NCI-H774 (cell line): ENCODE measurements at places on chromosomes 7 and 10.

GRCh38 chr7:99472561-99473314, at the start of gene ZNF789:
ZNF789 (plus strand) TSS chr7:99472890; CDS start chr7:99476457, 3,567 bp downstream.
- DNase-seq = peak; percentile 96

- DNase-seq = no peak
Measured at GRCh38 chr10:132783165-132783939, 2.6 kb downstream of the NKX6-2 start.

DNA sequence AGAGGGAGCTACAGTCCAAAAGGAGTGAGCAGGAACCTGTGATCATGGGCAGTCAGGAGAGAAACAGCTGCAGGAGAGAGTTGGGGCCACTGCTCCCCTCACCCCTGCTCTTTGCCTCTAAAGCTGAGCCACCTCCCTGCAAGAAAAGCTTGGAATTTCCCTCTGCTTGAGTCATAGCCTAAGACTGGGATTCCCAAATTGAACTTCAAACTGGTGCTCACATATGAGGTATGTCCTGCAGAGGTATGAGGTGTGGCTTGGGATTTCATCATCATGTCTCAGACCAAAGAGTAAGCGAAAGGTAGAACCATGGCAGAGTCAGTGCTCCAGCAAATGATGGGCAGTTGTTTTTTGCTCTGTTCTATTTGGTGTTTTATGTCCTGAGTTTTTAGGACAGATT, 237.1 kb upstream of the NRP1 start:
- DNase-seq = no peak

DNA sequence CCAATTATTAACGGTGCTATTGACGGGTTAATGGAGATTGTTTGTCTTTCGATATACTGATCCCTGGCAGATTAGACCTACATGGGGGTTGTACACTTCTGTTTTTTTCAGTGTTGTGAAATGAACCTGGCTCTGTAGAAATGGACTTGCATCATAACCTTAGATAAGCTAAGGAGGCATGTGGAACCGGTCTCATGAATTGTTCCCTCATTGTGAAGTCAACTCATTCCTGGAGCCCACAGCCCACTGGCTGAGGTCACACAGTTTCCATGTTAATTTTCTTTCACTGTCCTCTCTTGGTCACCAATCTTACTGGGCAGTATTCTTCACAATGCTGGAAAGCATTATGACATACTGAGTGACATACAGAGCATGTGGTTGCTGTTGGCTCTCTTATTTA, 202.8 kb downstream of the BMPER start:
- DNase-seq = no peak

GRCh38 chr7:131231381-131232220, 96.1 kb upstream of the MKLN1 start:
- no peak for DNase-seq

DNA sequence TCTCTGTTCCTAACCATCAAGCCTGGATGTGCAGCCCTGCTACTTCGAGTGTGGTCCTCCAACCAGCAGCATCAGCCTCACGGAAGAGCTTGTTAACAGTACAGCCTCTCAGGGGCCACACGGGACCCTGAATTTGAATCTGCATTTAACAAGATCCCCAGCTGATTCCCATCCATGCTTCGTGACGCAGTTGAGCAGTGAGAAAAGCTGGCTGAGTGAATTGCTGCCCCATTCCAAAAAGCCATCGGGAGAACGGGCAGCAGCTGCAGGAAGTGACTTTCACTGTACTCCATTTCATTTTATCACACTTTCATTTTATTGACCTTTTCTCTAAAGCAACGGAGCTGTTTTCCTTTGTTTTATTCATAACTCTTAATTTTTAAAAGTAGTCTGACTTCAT, 22.5 kb downstream of the FAM171A1 start:
- peak; percentile 22 for DNase-seq

DNA sequence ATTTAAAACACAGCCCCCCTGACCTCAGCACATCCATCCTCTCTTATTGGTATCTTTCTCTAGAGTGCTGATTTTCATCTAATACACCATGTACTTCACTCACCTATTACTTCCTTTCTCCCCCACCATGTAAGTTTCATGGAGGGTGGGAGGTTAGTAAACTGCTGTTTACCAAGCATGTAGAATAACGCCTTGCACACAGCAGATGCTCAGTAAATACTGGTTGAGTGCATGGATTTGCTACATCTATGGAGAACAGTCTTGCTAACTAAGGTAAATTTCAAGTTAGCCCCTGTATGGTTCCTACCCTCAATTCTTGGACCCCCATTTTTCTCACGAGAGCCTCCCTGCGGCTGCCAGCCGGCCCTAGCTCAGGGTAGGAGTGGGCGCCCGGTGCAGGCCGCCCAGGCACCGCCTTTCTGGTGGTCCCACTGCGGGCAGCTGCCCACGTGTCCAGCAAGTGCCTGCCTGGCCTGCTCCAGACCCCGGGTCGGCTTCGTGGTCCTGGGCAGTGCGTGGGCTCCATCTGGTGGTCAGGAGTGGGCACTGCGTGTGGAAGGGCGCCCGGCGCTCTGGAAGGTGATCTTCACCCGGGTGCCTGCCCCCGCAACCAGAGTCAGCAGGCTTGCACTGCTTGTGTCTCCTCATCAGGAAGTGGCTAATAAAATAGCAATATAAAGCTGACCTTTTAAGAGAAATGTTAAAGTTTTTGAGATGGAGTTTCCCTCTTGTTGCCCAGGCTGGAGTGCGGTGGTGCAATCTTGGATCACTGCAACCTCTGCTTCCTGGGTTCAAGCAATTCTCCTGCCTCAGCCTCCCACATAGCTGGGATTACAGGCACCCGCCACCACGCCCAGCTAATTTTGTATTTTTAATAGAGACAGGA, 63.4 kb upstream of the DNAJB6 start:
- DNase-seq = peak; percentile 32

GRCh38 chr7:24836084-24836483, 78.8 kb upstream of the GSDME start:
- no peak for DNase-seq

DNA sequence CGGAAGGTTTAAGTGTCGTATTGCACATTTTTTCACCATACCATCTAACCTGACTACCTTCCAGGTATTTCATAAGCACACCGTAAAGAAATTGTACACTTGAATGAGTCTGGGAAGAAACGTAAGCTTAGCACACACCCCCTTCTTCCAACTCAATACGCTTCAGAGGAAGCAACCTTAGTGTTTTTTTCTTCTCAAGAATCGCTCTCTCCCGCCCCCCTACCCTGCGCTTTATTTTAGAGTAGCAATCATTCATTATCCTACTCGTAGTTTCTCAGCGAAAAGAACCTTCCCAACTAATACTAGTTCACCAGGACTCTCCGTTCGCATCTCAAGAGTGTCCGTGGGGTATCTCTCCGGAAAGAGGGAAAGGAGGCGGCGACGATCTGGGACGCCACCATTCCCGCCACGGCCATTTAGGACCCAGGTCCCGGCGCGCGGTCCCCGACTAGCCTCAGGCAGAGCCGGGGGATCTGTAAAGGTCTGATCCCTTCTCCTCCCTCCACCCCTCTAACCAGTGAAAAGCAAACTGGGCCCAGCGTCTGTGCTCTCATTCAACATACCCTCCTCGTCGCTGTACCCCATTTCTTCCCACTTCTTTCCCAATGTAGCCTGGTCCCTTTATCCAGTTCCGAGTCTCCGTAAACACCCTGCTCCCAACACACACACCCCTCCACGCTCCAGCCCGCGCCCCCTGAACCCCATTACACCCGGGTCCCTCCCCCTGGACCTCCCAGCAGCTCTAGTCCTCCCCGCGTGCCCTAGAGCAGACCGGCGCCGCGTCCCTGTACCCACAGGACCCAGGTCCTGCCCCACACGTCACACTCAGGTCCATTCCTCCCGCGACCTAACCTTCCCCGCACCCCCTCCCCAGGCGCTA, 16.0 kb downstream of the MYOZ1 start:
- no peak for DNase-seq

GRCh38 chr7:125279961-125280360, 350.3 kb upstream of the POT1 start:
- DNase-seq = no peak

DNA sequence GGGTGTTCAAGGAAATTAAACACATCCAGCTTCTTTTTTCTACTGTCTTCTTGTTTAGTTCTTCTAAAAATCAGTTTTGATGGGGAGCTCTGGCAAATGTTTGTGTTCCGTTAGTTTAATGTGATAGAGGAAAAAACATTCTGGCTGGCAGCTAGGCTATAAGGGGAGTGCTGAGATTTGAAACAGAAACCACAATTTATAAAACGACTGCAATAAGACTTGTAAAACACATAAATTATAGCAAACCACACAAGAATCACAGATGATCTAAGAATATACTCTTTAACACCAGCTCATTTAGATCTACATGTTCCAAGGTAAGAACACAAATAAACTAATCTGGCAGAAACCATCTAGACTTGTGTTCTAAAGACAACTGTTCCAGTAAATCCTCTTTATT, 425.5 kb downstream of the CNTNAP2 start:
- DNase-seq = no peak

GRCh38 chr10:71771821-71772617, 1.3 kb downstream of the VSIR start:
- DNase-seq = no peak

- no peak for DNase-seq
Measured at GRCh38 chr7:12323415-12323814, 80.2 kb downstream of the VWDE start.

DNA sequence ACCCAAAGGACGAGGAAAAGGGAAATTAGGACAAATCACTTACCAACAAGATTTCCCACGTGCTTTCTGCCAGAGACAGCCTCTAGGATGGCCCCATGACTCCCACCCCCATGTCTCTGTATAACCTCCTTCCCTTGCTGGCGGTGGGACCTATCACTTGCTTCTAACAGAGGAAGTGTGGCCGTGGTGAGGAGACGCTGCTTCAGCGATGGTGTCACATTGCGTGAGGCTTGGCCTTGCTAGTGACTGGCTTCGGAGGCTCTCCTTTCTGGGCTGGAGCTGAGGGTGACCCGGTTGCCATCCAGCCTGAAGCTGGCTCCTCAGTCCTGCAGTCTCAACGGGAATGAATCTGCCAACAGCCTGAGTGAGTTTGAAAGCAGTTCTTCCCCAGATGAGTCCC, 123.7 kb downstream of the ANLN start:
- DNase-seq = no peak

- peak; percentile 91 for DNase-seq
Measured at GRCh38 chr10:63711867-63712716, 190.9 kb downstream of the REEP3 start.

- DNase-seq = no peak
Measured at GRCh38 chr10:124558339-124559321, 97.0 kb downstream of the LHPP start.

- DNase-seq = no peak
Measured at GRCh38 chr7:146138926-146139325, 22.3 kb downstream of the CNTNAP2 start.

DNA sequence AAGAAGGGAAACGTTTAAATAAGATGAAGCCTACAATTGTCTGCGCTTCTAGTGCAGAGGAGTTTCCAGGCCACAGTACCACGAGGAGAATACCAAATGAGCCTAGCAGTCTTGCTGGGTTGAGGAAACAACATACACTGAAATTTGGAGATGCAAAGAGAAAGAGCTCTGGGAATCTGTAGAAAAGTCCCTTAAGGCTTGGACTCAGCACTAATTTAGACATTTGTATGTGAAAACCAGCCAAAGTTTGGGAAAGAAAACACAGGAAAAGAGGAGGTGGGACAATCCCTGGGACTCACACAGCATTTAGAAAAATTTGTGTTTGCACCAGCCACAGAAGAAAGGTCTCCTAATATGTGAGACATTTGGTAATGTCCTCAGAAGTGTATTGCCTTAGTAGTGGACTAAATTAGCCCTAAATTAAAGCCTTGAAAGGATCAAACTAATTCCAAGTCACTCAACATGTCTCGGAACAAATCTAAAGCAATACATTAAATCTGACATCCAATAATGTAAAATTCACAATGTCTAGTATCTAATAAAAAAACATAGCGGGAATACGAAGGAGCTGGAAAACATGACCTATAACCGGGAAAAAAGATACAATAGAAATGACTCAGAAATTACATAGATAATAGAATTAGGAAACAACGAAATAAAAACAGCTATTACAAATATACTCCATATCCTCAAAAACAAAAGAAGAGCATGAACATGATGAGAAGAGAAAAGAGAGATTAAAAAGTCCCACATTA, 187.1 kb upstream of the NAMPT start:
- DNase-seq = no peak

DNA sequence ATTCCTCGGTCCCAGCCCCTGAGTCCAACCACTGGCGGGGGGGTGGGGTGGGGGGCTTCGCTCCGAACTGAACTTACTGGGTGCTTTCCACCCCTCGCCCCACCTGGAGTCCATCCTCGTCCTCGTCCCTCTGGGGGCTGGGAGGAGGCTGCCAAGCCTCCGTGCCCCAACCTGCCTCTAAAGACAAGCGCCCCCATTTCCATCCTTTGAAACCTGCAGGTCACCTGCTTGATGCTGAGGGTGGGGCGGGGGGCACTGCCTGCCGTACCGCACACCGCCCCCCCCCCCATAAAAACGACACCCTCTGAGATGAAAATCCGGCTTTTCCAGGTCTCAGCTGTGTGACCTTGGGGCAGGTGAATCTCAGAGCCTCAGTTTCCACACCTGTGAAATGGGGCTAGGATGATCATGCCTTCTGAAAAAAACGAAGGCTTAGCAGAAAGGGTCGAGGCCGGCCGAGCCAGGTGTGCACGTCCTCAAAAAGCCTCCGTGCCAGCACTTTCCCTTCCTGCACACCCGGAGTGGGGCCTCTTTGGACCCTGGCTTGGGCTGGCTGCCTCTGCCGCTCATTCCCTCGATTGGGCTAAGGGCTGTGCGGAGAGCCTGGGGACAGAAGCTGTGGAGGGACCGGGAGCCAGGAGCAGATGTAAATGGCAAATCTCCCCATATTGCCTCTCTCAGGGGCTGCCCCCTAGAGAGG, 967 bp downstream of the ELFN1 start:
- DNase-seq = no peak

DNA sequence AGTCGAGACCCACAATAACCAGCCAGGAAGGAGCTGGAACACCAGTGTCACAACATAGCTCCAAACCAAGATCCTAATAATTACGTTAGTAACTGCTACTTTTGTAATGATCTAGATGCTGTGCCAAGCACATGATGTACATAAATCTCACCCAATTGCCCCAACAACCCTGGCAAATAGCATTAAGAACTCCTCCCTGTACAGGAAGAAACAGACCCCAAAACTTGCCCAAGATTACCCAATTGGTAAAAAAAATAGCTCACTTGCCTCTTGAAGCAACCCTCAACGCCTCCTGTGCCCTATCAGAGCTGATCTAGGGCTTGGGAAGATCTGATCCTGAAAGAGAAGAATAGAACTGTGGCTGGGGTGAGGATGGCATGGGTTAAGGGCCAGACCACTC, 628.7 kb upstream of the AUTS2 start:
- DNase-seq = no peak

GRCh38 chr7:139594911-139595476, 71.5 kb downstream of the CLEC2L start:
- no peak for DNase-seq

GRCh38 chr10:30842894-30843293, 188.8 kb downstream of the ZNF438 start:
- DNase-seq = no peak

GRCh38 chr10:34295142-34295548, 520.0 kb downstream of the PARD3 start:
- DNase-seq = no peak
